ENCODE measurements at places on chromosomes 1 and 21.

GRCh38 chr1:115713906-115714305 lies 54.6 kb downstream of the CASQ2 start:
- no peak for DNase-seq

DNA sequence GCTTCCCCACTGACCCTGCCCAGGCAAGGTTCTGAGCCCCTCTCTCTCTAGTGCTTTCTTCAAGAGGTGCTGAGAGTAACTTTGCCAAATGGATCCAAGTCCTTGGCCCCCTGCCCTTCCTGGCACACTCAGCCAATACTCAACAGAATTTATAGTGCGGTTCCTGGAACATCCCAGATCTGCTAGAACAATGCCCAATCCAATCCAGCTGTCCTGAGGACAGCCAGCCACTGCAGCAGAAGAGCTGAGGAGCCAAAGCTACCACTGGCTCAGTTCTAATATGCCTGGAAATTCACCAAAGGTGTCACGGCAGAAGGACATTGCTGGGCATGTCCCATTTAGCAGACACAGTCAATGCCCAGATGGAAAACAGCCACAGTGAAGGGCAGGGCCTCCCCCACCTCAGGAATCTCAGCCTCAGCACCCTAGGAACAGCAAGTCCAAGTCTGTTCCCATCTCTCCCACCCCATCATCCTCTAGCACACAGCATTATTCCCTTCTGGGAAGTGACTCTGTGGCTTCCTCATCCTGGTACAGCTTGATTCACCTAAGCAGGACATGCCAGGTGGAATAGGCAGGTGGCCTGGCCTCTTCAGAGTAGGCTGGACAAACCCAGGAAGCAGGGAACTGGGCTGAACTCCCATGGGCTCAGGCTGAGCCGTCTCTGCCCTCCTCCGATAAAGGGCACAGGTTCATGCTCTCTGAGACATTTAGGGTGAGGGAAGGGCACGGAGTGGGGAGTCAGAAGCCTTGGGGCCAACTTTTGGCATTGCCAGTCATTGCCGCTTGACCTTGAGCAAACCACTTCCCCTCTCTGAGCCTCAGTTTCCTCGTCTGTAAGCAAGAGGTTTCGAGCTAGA lies 24.6 kb downstream of the PMVK start:
- DNase-seq, result no peak

DNA sequence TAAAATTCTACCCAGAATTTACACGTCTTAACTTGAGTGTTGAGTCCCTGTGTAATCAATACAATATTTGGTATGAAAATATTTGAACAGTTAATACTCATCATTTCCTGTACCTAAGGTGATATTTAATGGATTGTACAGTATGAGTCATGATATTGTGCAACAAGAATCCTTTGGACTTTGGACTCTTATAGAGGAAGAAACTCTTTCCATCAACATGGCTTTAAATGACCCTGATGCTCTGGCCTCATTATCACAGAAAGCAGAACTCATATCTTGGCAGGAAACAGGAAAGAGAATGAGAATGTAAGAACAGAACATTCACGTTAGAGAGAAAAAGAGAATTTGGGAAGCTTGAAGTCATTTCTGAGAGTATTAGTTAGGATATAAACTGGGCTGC lies 168.8 kb upstream of the B3GALT2 start:
- DNase-seq, result no peak

GRCh38 chr1:3618881-3619671 lies 5.7 kb upstream of the TPRG1L start:
- DNase-seq, result peak; percentile 77

- no peak for DNase-seq
These were observed 470.8 kb downstream of the LMO4 start for GRCh38 chr1:87799451-87799850.

- DNase-seq, result no peak
These were observed 166.4 kb downstream of the PSMG1 start for GRCh38 chr21:39016740-39017315.

DNA sequence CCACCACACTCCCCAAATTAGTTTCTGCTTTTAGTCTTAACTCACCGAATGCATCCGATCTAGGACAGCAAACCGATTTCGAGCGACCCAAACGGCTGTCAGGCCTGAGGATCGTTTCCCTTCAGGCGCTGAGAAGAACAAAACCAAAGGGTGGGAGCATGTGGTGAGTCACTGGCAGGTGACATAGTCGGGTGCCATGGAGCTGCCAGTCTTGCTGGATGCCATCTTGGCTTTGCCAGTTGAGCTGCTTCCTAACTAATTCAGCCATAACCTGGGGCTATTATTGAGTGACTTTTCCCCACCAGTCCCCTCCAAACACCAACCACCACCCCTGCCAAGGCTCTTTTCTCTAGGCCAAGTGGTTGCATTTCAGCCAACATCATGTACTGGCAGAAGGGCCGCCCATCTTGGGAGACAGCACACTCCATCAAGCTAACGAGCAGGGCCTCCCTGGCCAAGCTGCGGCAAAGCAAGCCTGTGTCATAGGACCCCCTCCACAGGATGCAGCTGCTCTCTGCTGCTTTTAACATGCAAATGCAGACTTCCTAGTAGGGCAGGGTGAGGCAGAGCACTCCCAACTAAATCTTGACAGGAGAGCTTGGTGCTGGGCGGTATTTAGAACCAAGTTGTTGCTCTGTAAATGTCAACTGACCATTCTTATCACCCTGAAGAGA lies 22.3 kb upstream of the PEX19 start:
- no peak for DNase-seq

- DNase-seq, result peak; percentile 88
These were observed 6.5 kb downstream of the CAPN9 start for GRCh38 chr1:230753586-230754251.

- peak; percentile 49 for DNase-seq
These were observed 10.3 kb upstream of the CADM3 start for GRCh38 chr1:159161001-159161718.

DNA sequence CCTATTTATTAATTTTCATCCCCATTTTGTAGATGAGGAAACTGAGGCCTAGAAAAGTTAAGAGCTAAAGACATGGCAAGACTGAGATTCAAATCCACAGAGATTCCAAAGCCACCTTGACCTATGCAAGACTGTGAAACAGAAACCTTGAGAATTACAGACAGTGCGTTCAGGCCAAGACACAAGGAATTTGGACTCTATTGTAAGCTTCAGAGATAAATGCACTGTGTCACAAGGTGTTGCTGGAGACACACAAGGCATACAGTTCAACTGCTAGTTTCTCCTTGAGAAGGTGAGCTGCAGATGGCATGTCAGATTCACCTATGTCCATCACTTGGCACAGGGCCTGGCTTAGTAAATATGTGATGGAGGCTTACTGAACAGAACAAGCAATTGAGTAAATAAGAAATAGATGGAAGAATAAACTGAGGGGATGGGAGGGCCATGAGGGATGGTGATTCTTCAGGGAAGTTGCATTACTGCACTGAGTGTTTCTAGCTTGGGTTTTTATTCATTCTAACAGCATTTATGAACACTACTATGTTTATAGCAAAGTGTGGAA lies 215.0 kb downstream of the DAB1 start:
- no peak for DNase-seq

- DNase-seq, result peak; percentile 92
These were observed 29.3 kb upstream of the USP1 start for GRCh38 chr1:62407398-62408009.

GRCh38 chr1:27873671-27874384 lies 1.5 kb downstream of the THEMIS2 start:
- DNase-seq, result peak; percentile 51

GRCh38 chr1:214913966-214914365 lies 168.6 kb upstream of the KCNK2 start:
- no peak for DNase-seq

- DNase-seq, result peak; percentile 65
These were observed 189.7 kb downstream of the KCNH1 start for GRCh38 chr1:210944252-210944651.

DNA sequence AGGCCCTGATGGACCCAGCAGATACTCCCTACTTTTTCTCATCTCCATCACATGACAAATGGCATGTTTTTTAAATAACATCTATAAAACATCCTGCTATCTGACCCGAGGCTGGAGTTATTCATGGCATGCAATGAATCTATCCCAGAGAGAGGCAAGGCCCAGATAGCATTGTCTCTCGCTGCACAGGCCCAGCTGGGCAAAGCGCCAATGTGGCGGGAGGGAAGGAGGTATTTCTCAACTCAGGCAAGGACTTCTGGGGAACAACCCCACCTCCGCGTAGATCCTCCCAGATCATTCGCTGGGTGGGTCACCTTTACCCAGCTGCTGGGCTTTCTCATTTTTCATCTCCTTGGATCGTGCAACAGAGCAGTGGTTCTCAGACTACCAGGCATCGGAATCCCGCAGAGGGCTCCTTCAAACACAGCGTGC lies 59.8 kb downstream of the ERG start:
- DNase-seq, result no peak

DNA sequence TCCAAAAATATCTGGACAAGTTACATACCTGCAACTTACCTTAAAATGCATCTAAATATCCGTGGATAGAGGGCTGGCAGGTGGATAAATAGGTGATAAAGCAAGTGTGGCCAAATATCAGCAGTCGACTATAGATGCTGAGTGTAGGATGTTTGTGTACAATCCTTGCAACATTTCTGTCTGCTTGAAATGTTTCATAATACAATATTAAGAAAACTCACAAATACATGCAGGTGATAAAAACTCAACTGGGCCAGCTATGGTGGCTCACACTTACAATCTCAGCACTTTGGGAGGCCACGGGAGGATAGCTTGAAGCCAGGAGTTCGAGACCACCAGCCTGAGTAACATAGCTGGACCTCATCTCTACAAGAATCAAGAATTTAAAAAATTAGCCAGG lies 41.0 kb downstream of the ACTA1 start:
- DNase-seq, result no peak

GRCh38 chr21:42212266-42212665 lies 6.7 kb upstream of the ABCG1 start:
- no peak for DNase-seq

- peak; percentile 55 for DNase-seq
These were observed 20.4 kb downstream of the DEGS1 start for GRCh38 chr1:224203243-224204016.

DNA sequence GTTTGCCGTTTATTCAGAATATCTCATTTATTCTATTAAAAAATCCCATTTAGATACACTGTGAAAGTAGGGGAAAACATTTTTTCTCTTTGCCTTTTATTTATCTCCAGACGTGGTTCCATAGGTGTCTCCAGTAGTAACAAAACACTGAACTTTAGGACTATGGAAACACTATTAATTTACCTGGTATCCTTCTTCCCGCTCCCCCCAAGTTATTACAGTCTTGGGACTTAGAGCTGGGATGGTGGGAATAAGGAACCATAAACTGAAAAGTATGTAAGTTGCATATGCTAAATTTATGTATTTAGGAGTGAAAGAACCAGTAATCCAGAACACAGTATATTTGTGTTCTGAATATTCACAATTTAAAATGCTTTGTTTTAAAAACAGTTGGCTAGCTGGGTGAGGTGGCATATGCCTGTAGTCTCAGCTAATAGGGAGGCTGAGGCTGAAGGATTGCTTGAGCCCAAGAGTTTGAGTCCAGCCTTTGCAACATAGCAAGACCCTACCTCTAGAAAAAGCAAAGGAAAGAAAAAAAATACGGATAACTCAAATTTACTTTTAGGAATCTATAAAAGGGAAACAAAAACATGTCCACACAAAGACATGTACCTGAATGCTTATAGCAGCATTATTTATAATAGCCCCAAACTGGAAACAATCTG lies 3.1 kb downstream of the DNAJB4 start:
- DNase-seq, result no peak

- DNase-seq, result no peak
These were observed 79.6 kb downstream of the PLXNA2 start for GRCh38 chr1:208164609-208165008.

DNA sequence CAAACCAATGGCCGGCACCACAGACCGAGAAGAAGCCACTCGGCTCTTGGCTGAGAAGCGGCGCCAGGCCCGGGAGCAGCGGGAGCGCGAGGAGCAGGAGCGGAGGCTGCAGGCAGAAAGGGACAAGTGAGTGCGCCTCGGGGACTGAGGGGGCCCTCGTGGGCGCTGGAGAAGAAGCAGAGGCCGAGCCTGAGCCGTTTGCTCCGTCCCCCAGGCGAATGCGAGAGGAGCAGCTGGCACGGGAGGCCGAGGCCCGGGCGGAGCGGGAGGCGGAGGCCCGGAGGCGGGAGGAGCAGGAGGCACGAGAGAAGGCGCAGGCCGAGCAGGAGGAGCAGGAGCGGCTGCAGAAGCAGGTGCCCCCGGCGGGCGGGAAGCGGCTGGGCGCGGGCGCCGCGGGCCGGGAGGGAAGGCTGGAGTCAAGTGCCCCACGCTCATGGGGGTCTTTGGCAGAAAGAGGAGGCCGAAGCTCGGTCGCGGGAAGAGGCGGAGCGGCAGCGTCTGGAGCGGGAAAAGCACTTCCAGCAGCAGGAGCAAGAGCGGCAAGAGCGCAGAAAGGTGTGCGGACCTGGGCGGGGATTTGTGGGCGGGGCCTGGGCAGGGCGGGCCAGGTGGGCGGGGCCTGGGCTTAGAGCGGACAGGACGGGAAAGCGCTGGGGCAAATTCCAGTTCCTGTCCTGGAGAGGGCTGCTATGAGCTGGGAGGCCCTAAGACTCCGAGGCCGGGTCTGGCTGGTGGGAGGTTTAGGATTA lies 22.7 kb downstream of the MAP7D1 start:
- no peak for DNase-seq

GRCh38 chr1:92136341-92136740 lies 56.2 kb downstream of the BTBD8 start:
- no peak for DNase-seq

DNA sequence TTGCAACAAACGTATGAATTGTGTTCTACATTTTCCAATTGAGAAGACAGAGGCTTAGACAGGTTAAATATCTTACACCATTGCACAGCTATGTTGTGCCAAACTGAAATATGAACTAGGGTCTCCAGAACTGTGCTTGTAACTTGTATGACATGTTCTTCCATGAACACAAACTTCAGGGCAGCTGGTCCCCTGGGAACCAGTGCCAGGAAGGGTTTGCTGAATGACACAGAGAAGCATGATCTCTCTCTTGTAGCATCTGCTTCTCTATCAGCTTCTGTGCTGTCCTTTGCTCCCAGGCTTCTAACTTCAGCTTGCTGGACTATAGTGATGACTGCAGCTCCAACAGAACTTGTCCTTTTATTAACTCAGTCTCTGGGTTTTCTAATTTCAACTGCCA lies 385.5 kb downstream of the SIPA1L2 start:
- no peak for DNase-seq

GRCh38 chr1:50371749-50372148 lies 51.5 kb downstream of the DMRTA2 start:
- no peak for DNase-seq

DNA sequence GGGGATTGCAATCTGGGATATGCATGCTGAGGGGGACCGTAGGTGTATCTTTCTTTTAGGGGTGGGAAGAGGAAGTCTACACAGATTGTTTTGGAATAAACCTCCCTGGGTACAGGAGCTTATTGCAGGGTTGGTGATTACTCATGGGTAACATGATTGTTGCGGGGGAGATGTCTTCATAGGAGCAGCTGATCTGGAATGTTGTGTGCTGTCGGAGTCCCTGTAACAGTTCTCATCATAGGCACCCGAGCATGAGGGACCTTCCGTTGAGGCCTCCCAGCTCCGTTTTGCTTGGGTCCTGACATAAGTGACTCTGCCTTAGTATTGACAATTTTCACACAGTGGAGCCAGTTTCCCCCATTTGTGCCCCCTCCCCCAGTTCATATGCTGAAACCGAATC lies 4.2 kb upstream of the PRXL2B start:
- DNase-seq, result no peak

Measured in SJCRH30 (cell line).